ENCODE measurements at places on chromosomes 5 and 9.

DNA sequence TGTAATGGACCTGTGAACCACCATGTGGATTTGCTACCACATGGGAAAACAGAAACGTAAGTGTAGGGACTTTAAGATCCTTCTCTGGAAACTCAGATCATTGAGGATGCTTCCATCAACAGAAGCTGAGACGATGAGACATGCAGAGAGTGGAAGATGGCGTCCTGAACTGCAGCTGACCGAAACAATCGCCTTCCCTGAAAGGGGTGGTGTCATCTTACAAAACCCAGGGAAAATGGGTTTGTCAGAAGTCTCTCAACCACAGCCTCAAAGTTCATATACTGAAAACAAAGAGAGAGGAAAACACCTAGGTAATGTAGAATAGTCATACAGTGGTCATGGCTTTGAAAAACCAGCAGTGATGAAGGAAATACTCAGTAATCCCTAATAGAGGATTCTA is 6.6 kb upstream of the PTPN3 start:
- peak; percentile 18 for DNase-seq

DNA sequence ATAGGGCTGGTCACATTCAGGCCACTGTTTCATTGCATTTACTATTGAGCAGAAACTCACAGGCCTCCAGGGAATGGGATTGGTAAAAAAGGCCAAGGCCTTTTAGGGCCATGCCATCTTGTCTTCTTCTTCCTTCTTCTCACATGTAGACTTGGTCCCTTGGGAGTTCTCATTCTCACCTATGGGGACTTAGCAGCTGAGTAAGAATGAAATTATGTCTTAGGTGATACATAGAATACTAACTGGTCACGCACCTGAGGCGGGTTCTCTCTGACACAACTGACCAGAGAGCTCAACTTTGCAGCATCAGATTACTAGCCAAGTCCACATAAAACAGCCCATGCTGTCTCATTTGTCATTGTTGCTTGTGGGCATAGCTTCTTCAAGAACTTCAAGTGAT is 641.8 kb downstream of the EFNA5 start:
- DNase-seq: no peak

DNA sequence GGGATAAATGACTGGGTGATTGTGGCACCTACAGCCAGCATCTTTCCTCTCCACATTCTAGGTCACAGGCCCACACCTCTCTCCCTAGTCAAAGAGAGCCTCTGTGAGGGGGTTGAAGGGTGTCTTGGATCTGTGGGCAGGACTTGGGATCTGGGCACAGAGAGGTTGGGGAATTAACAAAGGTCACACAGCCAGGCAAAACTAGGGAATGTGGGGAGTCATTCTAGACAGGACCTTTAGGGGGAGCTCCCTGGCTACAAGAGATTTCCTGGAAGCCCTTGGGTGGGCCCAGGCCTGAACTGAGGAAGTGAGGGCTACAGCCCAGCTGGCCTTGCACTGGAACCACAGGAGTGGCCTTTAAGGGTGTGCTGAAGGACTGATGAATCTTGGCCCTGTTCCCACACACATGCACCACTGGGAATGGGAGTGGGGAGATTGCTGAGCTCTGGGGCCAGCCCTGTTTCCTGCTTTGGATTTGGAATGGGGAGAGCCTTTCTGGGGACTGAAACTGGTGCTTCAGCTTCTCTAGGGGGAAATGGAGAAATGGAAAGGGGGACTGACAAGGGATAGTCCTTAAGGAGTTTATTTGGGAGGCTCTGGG is 12.4 kb upstream of the CXXC5 start:
- peak; percentile 97 for DNase-seq

DNA sequence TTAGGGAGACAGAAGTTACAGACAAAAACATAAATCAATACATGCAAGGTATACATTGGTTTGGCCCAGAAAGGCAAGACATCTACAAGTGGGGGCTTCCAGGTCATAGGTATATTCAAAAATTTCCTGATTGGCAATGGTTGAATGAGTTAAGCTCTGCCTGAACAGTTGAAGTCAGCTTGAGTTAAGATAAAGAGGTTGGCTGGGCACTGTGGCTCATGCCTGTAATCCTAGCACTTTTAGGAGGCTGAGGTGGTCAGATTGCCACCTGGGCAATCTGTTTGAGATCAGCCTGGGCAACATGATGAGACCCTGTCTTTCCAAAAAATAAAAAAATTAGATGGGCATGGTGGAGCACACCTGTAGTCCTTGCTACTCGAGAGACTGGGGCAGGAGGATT is 16.3 kb downstream of the TMC1 start:
- DNase-seq: no peak

GRCh38 chr9:107539427-107540163 is 50.0 kb upstream of the KLF4 start:
- DNase-seq: no peak

DNA sequence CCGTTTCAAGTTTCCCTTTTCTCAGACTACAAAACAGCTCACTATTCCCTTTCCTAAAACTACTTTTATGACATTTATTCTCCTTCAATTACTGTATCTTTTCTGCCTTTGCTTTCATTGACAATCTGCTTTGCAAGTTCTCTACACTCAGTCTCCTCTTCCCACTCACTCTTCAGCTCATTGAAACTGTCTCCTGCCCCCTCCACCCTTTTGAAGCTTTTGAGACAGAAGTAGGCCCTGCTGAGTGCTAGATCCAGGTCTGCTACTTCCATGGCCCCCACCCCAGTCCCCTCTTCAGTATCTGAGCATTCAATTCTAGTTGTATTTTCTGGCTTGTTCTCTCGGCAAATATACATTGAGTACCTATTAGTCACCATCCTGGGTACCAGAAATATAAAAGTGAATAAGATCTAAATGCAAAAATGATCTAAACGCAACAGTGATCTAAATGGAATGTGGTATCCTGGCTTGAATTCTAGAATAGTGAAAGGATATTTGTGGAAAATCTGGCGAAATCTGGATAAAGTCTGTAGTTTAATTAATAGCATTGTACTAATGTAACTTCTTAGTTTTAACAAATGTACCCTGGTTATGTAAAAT is 58.4 kb downstream of the OR2K2 start:
- DNase-seq: no peak

DNA sequence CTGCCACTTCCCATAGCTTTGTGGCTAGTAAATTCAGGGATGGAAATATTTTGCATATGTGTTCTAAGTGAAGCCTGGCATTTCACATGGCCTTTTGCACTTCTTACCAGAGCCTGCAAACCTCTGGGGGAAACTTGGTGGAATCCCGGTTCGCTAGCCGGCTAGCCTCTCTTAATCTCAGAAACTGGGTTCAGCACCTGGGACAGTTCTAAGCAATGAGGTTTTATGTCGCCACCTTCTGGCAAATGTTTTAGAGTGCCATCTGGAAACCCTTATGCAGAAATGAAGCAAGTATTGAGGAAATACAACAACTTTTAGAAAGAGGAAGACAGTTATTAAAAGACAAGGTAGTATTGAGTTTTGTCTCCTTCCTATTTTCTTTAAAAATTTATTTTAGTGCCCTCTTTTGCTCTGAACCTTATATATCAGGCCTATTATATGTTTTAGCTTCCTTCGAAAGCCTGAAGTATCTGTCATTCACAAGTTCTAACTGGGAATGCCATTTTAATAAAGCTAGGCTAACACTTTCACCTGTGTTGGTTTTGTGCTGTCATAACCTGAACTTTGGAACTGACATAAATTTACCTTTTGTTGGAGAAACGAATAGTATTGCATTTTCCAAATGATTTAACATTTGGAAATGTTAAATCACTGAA is 963 bp upstream of the HTR1A start:
- peak; percentile 45 for DNase-seq

DNA sequence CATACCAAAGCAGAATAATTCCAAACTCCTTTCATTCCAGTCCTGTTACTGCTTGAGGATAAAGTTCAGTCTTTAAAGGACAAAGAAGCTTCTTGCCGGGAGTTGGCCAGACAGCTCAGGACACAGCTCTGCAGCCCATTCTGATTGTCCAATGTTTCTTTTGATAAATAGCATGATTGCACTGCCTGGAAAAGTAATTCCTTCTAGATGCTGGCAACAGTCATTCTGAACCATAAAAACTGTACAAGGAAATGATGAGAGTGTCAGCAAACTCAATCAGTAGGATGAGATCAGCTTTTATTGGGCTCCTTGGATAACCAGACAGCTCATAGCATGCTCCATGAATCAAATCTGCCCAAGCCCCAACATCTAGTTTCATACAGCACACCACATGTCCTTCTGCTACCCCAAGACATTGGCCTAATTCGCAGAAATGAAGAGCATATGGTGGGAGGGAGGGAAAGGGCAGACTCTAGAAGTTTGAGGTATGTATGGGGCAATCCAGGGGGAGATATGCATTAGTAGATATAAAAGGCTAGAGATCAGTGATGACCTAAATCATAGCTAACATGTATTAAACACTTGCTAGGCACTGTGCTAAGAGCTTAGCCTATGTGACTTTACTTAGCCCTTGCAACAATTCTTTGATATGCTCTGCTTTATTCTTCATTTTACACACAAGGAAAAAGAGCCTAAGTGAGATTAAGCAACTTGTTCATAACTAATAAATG is 219.9 kb upstream of the NREP start:
- peak; percentile 40 for DNase-seq

- DNase-seq: peak; percentile 36
These were observed 114.4 kb downstream of the PBX3 start for GRCh38 chr9:125861405-125862058.

- DNase-seq: no peak
These were observed 308.8 kb upstream of the TRPC7 start for GRCh38 chr5:136674178-136674577.
